Hematopoietic multipotent progenitor cell treated with erythropoietin and hydrocortisone succinate and interleukin-3 and kit ligand, for 17 days (in vitro differentiated cells): ENCODE measurements at places on chromosomes 16 and 17.

DNA sequence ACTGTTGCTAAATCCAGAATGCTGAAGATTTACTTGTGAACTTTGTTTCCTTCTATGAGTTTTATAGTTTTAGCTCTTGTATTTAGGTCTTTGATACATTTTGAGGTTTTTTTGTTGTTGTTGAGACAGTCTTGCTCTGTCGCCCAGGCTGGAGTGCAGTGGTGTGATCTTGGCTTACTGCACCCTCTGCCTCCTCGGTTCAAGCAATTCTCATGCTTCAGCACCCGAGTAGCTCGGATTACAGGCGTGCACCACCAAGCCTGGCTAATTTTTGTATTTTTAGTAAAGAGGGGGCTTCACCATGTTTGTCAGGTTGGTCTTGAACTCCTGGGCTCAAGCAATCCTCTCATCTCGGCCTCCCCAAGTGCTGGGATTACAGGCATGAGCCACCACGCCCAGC lies 14.4 kb downstream of the TENT4B start:
- DNase-seq = no peak

- peak; percentile 53 for DNase-seq
Observed at GRCh38 chr17:73307130-73307529, 4.7 kb downstream of the CDC42EP4 start.

DNA sequence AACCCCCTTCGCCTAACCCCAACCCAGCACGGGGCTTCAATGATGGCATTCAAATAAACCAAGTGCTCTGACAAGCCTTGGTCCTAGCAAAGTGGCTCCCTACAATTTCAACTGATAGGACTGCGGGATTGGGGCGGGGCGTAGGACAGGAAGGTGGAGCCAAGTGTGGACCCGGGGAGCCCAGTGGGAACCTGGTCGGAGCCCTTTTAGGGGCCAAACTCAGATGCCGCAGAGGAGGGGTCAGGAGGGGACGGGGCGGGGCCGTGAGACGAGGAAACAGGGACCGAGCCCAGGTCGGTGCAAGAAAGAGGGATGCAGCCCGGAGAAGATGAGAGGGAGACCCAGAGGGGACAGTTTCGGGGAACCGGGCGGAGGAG lies 13.2 kb upstream of the CDIPT start:
- no peak for DNase-seq

GRCh38 chr17:30196504-30196903 lies 39.0 kb downstream of the SLC6A4 start:
- no peak for DNase-seq
